Brain microvascular endothelial cell (primary cell): ENCODE measurements at places on chromosomes 13 and 19.
A peak's percentile ranks its signal among the peaks of the same experiment; 100 is the strongest.

- DNase-seq = no peak
Measured at GRCh38 chr13:31468114-31468902, 268.5 kb downstream of the B3GLCT start.

GRCh38 chr13:91326146-91326545, 21.3 kb upstream of the MIR17HG start:
- DNase-seq = no peak

GRCh38 chr13:37303606-37304005, 198.1 kb upstream of the CSNK1A1L start:
- DNase-seq = no peak

DNA sequence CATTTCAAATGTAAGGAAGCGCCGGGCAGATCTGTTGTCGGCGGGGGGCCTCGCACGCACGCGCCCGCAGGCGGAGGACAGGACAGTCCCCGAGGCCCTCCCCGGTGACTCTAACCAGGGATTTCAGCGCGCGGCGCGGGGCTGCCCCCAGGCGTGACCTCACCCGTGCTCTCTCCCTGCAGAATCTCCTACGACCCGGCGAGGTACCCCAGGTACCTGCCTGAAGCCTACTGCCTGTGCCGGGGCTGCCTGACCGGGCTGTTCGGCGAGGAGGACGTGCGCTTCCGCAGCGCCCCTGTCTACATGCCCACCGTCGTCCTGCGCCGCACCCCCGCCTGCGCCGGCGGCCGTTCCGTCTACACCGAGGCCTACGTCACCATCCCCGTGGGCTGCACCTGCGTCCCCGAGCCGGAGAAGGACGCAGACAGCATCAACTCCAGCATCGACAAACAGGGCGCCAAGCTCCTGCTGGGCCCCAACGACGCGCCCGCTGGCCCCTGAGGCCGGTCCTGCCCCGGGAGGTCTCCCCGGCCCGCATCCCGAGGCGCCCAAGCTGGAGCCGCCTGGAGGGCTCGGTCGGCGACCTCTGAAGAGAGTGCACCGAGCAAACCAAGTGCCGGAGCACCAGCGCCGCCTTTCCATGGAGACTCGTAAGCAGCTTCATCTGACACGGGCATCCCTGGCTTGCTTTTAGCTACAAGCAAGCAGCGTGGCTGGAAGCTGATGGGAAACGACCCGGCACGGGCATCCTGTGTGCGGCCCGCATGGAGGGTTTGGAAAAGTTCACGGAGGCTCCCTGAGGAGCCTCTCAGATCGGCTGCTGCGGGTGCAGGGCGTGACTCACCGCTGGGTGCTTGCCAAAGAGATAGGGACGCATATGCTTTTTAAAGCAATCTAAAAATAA, 18.2 kb downstream of the IL17D start:
- peak; percentile 72 for DNase-seq

- peak; percentile 60 for DNase-seq
Measured at GRCh38 chr13:97212601-97213040, 9.5 kb upstream of the MBNL2 start.
